Endothelial cell of umbilical vein (primary cell): ENCODE measurements at places on chromosomes 5 and 9. TPM values are rescaled to one million over a fixed set of nuclear protein-coding genes. Genes with fewer than 3 reads are reported as not detected.
A peak's percentile ranks its signal among the peaks of the same experiment; 100 is the strongest.

CTNND2 gene
- total RNA-seq: not detected in 2 replicates

ZDHHC11B gene
- total RNA-seq: not detected in 2 replicates

LCN2 gene
- total RNA-seq: not detected in 2 replicates

GRCh38 chr9:26746357-26747072 lies 146.1 kb downstream of the CAAP1 start:
- DNase-seq: peak; percentile 17

- DNase-seq: peak; percentile 62
Observed at GRCh38 chr5:54309691-54310432, 511 bp downstream of the ARL15 start.

DNA sequence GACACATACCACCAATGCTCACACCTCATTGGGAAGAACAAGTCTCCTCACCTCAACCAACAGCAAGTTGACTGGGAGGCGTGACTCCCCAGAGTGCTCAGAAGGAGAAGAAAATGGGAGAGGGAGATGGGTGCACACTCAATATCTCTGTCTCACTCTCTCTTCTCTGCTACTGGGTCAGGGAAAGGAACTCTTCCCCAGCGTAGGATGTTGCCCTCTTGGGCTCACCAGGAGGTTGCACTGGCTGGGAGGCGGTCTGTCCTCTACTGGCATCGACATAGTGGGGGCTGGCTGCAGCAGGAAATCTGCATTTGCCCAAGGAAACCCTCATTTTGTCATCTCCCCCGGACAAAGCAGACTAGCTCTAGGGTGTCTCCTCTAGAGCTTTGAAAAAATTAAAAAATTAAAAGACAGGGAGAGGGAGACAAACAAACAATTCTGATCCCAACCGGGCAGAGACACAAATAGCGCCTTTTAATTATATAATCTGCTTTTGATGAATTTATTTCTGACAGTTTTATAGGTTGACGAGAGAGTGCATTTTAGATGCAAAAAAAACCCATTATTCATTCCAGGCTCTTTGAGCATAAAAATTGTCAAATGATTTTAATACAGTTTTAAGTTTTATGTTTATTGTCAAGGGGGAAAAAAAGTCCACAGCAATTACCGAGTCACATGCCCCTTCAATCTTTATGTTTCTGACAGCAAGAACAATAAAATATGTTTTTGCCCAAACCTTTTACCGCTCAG lies 179.3 kb upstream of the MVB12B start:
- no peak for DNase-seq

- DNase-seq: no peak
Observed at GRCh38 chr5:54537725-54538124, 20.2 kb downstream of the SNX18 start.

DNA sequence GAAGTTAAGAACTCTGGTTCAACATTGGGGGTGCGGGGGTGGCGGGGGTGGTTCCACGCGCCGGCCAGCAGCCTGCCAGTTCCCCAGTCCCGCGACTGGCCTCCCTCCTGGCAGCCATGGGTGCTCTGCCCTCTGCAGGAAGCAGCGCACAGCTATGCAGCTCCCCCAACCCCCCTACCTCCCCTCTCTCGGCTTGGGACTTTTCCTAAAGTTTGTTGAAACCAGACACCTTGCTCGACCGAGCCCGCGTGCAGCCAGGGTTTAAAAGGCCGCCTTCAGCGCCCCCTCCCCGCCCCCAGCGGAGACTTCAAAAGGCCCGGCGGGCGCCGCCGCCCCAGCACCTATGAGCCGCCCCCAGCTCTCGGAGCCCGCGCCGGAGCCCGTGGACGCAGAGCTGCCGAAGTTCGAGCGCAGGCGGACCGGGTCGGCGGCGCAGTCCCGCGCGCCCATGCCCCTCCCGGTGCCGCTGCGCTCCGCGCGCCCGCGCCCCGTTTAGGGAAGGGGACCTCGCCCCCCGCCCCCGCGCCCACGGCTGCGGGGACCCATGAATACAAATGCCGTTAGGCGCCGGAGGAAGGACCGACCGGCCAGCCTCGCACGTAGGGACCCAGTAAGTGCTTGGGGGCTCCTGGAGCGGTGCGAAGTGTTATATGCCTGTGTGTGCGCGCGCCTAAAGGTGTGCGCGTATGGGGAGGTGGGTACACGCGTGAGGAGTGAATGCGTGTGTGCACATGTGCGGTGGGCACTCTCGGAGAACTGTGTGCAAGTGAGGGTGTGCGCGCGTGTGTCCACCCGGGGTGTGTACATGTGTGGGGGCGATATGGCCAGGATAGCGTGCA lies 1.4 kb upstream of the COL27A1 start:
- no peak for DNase-seq

GRCh38 chr5:151591144-151591819 lies at the start of gene FAT2:
Gene FAT2 (minus strand): TSS chr5:151591331. CDS start chr5:151568931, 22,400 bp downstream.
- no peak for DNase-seq

DNA sequence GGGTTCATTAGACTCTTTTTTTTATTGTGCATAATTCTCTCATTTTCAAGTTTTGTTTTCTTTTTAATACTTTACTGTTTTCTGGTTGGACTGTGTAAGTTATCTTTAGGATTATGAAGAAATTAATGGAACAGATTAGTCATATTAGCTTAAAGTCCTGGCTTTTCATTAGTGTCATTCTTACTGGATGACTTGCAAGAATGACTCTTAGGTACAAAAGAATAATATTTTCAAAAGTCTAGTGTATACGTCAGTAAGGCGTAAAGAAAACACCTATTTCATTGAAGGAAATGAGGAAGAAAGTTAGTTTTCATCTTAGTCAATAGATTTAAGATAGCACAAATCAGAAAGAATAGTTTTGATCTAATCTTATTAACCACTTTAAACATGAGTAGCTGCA lies 20.4 kb downstream of the UHRF2 start:
- peak; percentile 60 for DNase-seq
